Pons (tissue), 1 donor: ENCODE measurements at places on chromosomes 1 and 21.
A peak's percentile ranks its signal among the peaks of the same experiment; 100 is the strongest.

GRCh38 chr1:86641318-86641717 is 63.1 kb upstream of the SH3GLB1 start:
- DNase-seq: no peak

GRCh38 chr1:161719325-161719611 is 2.1 kb upstream of the FCRLB start:
- no peak for DNase-seq

GRCh38 chr21:25170681-25171080 is 436.6 kb downstream of the MRPL39 start:
- no peak for DNase-seq

DNA sequence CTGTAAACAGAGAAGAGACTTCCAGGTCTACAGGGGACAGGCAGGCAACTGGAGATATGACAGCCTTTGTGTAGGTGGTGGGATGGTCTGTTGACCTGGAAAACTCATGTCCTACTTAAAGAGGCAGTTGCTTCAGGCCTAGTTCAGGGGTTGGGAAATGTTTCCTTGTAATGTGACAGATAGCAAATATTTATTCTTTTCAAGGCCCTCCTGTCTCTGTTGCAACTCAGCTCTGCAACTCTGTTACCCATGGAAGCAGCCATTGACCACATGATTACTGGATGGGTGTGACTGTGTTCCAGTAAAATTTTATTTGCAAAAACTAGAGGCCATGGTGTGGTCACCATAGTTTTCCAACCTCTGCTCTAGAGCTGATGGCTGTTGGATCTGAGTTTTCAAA is 341.9 kb downstream of the PTBP2 start:
- DNase-seq: no peak

GRCh38 chr21:38383411-38384237 is 114.7 kb downstream of the ERG start:
- no peak for DNase-seq

DNA sequence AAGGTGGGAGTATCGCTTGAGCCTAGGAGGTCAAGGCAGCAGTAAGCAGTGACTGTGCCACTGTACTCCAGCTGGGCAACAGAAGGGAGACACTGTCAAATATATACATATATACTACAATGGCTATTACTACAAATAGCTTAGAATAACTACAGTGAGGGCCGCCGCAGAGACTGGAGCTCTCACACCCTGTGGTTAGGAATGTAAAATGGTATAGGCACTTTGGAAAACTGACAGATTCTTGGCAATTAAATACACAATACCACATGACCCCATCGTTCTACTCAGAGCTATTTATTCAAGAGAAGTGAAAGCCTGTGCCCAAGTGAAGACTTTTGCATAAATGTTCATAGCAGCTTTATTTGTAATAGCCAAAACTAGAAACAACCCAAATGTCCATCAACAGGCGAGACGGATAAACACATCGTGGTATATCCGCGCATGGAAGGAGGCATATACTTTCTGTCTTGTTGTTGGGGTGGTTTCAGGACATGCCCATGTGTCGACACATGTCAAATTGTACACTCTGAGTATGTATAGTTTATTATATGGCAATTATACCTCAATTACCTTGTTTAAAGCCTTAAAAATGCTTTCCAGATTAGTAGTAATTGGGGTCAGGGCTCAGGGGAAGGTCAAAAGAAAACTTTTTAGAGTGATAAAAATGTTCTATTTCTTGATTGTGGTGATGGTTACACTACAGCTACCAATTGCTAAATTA is 123.4 kb downstream of the RIPK4 start:
- DNase-seq: no peak

DNA sequence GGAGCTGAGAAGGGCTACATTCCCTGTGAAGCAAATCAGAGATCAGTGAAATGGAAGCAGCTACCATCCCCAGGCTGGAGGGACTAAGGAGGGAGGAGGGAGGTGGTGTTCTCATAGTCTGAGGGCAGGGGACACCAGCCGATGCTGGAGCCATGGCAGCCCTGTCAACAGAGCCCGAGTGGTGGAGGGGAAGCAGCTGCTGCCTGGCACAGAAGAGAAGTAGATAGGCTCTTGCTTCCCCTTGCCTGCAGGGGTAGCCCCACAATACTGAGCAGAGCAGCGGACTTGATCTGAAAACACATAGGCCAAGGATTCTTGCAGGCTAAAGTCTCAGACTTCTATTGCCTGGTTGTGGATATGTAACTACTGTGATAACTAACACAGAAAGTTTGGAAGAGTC is 255.1 kb downstream of the FGGY start:
- DNase-seq: no peak

GRCh38 chr1:234286206-234286605 is 87.0 kb upstream of the COA6 start:
- DNase-seq: no peak

DNA sequence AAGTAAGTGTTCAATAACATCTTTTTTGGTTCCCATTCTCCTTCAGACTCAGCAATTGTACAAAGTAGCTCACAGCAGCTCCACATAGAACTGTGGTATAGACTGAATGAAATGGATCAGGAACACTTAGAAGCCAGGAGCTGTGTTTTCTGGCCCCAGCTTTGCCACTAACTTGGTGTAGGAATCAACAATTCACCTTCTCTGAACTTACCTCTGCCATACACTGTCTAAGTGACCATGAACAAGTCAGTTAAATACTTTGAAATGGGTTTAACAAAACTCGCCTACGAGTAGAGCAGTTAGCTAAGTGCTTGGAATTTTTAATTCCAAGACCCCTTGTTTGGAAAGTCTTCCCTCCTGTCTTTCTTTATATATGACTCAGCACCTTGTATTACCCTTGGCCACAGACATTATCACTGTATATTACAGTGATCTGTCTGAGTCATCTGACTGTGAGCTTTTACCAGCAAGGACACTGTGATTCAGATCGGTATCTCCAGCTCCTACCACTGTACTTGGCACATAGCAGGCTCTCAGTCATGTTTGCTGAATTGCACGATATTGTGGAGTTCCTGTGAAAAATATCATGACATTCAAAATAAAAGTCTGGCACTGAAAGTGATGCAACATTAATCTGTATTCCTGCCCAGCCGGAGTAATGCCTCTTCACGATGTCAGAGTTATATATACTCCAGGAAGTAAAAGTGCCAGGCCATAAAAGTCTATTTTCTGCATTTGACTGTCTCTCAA is 101.7 kb upstream of the BEND5 start:
- DNase-seq: no peak

- no peak for DNase-seq
Measured at GRCh38 chr21:42744520-42745445, 91.4 kb downstream of the PDE9A start.

- no peak for DNase-seq
Measured at GRCh38 chr1:95614197-95614596, 380.2 kb downstream of the RWDD3 start.

DNA sequence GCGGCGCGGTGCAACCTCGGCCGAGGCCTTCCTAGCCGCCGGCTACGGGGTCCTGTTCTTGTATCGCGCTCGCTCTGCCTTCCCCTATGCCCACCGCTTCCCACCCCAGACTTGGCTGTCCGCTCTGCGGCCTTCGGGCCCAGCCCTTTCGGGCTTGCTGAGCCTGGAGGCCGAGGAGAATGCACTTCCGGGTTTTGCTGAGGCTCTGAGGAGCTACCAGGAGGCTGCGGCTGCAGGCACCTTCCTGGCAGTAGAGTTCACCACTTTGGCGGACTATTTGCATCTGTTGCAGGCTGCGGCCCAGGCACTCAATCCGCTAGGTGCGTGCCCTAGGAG is 379 bp downstream of the PPCS start:
- DNase-seq: peak; percentile 47

DNA sequence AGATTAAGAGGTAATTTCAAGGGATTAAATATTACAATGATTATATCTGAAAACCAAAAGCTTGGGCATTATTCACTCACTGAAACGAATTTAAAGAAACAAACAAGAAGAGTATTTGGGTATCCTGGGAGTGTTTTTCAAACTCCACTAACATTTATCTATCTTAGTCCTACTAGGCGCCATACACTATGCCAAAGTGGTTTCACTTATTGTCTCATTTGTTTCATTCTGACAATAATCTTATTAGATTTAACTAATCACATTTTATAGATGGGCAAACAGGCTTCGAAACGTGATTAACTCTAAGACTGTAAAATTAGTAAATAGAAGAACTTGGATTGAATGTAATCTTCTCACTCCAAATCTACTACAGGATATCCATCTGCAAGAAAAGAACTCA is 25.4 kb downstream of the ASH1L start:
- no peak for DNase-seq

DNA sequence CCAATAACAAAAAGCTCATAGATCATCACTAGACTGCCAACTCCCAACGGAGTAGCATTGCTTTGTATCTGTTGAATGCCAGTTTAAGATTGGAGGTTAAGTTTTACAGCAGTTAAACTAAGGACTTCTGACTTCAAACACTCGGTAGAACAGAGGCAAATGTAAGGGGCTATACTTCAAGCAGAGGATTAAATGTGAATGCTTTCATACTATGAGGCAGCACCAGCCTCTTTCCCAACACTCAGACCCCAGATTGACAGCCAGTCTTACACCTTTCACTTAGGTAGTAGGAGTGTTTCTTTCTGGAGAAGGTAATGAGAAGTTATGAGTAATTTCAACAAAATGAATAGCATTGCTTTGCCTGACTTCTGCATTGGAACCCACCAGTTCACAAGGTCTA is 22.8 kb downstream of the OR10R2 start:
- no peak for DNase-seq

DNA sequence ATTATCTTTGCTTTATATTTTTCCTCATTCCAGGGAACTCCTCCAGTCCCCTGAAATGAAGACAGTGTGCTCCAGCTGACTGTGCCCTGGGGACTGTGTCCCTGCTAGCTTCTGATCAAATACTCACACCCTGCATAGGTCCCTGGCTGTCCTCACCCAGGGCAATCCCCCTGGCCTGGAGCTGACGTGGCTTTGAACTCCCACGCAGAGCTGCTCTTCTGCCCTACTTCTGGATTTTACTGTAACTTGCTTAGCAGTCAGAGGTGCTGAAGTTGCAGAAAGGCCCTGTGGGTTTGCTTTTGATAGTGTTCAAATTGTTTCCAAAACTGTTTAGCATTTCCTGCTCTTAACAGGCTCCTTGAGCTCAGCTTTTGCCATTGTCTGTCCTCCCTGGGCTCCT is 186.5 kb downstream of the FASLG start:
- peak; percentile 20 for DNase-seq

GRCh38 chr1:94115900-94116436 is 5.0 kb downstream of the ABCA4 start:
- no peak for DNase-seq

DNA sequence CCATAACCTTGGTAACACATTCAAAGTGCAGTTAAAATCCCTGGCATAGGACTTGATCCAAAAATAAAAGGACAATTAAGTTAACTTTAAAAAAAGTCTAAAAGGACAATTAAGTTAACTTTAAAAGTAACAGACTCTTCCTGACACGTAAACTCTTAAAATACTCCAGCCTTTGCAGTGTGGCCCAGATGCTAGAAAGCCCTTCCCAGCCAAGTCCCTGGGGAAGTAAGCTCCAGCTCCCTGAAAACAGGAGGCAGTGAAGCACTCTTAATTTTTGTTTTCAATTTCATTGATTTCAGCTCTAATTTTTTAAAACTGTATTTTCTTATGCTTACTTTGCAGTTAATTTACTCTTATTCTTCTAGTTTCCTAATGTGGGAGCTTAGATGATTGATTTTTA is 5.1 kb upstream of the AIM2 start:
- DNase-seq: no peak

GRCh38 chr1:235468004-235468403 is 36.2 kb downstream of the B3GALNT2 start:
- no peak for DNase-seq

- peak; percentile 99 for DNase-seq
Measured at GRCh38 chr1:156123356-156124196, 9.1 kb downstream of the LMNA start.

GRCh38 chr1:6511056-6511455 is 19.6 kb upstream of the PLEKHG5 start:
- DNase-seq: no peak

- no peak for DNase-seq
Measured at GRCh38 chr1:234170622-234171021, 202.6 kb upstream of the COA6 start.

DNA sequence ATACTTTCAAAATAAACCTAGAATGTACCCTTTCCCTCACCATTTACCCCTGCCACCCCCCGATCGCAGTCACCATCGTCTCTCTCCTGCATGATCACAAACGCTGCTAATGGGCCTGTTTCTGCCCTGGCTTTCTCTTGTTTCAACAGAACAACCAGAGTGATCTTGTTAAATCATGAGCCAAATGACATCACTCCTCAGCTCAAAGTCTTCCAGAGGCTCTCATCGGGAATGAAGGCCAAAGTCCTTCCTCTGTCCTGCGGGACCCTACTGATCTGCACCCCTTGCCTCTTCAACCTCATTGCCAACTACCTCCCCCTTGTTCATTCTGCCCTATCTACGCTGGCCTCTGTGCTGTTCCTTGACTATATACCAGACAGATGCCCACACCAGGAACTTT is 39.4 kb upstream of the PTGFRN start:
- DNase-seq: no peak

DNA sequence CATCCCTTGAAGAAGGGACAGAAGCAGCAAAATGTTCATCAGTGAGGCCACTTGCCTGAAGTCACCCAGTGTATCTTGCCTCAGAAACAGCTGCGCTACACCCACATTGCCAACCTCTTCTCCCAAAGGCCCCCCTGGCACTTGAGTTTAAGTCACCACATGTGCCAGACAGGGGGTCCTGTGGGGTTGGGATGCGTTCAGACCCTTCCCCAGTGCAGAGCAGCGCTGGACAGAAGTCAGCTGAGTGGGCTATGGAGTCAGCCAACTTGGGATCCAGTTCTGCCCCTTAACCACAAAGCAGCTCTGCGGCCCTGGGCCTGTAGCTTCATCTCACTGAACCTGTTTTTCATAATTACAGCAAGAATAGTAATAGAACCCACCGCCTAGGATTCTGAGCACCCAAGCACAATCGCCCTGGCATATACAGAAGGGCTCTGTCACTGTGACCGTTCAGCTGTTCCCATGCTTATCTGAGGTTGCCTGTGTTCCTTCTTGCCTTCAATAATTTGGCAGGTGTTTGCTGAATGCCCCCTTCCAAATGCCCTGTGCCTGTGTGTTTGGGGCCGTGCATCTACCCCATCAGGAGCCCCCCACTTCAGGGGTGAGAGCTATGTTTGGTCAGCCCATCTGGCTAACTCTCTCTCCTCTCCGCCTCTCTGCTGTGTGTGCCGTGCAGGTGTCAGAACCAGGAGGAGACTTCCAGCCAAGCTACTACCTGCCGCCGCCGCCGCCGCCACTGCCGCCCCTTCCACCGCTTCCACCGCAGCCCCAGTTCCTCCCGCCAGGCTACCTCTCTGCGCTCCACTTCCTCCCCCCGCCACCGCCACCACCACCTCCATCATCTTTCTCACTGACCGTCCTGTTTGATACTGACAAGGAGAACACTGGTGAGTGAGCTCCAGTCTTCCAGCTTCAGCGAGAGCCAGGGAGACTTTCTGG is 5.0 kb downstream of the DMRTB1 start:
- no peak for DNase-seq
